ENCODE measurements at places on chromosomes 7 and 10.
A peak's percentile ranks its signal among the peaks of the same experiment; 100 is the strongest.

- DNase-seq, result no peak
Measured at GRCh38 chr10:119466076-119466475, 76.4 kb downstream of the RGS10 start.

DNA sequence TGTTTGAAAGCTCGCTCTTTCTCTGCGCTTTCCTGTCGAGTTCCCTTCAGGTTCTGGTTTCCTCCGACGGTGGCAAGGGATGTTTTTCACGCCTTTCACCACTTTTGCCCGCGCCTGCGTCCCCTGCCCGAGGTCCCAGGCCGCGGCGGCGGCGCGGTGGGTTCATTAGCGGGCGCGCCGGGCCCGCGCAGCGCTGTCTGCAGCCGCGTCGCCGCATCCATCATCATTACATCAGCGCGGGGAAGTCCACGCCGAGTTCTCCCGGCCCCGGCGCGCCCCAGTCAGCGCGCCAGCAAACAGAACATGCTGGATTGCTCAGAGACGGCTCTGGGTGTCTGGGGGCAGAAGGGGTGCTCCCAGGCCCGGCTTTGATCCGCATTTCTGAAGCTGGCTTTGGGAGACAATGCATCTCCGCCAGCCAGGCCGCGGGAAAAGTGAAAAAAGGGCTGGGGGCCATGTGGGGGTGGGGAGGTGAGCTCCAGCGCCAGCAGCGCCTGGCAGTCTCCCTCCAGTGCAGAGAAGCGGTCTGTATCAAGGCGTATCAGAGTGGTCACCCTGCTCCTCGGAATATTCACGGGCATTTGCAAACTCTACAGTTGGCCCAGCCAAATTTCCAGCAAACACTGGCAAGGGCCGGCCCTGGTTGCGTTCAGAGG, 8.9 kb downstream of the GLI3 start:
- no peak for DNase-seq

DNA sequence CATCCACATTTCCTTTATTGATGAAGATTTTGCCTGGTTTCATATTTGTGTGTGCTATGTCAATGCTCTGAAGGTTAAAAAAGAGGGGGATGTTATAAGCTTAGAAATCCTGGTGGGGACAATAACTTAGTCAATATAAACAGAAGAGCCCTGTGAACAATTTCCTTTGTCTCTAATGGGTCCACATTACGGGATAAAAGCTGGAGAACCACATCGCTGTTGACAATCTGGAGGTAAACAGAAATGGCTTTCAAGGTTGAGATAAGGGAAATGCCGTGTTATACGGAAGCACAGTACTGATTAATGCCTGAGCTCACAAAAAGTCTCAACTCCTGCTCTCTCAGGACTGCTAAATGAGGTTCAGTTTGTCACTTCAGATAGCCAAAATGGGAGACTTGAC, 16.8 kb downstream of the ASAH2 start:
- DNase-seq, result no peak

DNA sequence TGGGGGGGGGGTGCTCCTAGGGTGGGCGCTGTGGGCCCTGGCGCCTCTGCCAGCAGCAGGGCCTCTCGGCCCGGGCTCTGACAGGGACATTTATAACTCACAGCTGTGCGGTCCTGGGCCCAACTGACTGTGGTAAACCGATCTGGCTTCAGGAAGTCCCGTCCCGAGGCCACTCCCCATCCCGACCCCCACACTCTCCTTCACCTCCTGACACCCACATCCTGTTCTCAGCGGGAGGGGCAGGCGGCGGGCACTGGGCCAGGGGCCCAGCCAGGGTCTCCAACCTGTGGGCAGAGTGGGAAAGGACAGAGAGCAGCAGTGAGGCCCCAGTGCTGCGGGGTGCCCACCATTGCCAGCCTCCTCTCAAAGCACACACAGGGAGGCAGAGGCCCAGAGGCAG, 69.1 kb downstream of the ZMIZ1 start:
- DNase-seq, result no peak

- no peak for DNase-seq
Measured at GRCh38 chr10:112950714-112951358, 789 bp downstream of the TCF7L2 start.

DNA sequence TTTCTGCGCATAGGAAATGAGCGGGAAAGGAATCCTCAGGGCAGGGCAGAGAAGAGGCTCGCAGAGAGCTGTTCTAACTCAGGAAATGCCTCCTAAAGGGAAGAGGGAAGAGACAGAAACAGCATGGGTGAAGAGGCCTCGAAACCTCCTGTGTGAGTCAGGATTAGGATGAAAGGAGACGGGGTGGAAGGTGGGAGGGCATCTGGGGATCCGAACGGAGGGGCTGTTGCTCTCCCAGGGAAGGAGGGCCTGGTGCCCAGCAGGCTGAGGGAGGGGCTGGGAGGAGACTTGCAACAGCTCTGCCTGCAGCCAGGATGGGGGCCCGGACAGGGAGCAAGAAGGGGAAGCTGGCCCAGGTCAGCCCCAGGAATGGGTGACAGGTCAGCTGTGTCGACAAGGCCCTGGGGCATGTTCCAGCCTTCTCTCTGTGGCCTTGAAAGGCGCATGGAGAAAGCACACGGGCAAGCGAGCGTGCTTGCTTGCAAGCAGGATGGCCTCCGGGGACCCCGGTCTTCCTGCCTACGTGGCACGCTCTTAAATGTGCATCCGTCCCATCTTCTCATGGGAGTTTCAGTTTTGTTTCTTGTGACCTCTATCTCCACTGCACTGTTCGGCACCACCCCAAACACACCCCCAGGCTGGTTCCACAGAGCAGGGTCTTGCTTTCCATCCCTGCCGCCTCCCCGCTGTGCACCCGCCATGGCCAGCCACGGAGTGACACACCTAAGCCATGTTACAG, 63.5 kb downstream of the HIPK2 start:
- DNase-seq, result no peak

- no peak for DNase-seq
Measured at GRCh38 chr7:87316846-87317552, 28.5 kb upstream of the CROT start.

DNA sequence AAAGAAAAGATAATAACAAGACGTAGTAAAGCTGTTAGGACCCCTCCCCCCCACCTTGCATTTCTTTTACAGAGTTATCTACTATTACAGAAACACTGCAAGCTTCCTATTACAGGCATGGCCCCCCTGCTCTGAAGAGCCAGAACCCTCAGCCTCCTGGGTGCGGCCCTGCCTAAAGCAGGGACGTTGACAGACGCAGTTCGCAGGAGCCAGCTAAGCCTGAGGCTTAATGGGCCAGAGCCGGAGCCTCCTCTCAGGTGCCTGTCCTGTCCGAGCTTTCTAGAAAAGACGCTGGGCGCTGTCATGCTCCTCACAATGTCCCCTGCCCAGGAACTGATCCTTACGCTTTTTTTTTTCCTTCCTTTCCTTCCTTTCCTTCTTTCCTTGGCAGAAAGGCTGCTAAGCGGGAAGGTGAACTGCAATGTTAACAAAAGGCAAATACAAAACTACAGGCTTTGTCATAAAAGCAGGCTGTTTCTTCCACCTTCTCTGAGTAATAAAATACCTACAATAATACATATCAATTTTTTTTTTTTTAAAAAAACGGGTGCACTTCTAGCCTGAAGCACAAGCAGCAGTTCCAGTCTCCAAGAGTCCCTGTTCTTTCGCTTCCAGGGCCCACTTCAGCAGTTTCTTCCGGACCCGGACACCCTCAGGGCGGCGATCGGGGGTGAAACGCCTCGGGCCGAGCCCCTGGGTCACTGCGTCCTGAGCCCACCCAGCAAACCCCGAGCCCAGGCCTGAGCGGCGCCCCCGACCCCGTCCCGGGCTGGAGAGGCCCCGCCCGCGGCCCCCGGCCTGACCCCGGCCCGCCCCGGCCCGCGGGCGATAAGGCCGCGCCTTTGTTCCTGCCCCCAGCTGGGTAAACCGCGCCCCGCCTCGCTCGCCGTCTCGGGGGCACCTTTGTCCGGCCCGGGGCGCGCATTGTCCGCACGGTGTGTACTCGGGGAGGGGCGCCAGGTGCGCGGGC, 11.2 kb downstream of the MNX1 start:
- DNase-seq, result no peak

DNA sequence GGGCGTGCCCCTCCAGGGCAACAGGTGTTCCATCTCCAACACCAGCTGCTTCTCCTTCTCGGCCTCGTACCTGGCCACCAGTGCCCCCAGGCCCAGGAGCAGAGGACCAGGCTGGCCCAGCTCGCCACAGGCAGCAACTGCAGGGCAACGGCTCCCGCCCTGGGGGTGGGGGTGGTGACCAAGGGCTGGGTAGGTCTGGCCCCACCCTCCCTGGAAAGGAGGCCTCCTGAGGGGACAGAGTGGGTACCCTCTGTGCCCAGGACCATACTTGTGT, 22.1 kb upstream of the DRGX start:
- no peak for DNase-seq

- no peak for DNase-seq
Measured at GRCh38 chr10:10126218-10126617, 891.5 kb upstream of the CELF2 start.

GRCh38 chr7:93563584-93563983, 10.9 kb downstream of the CALCR start:
- DNase-seq, result no peak

- DNase-seq, result peak; percentile 94
Measured at GRCh38 chr7:7736671-7737070, 18.3 kb upstream of the RPA3 start.

DNA sequence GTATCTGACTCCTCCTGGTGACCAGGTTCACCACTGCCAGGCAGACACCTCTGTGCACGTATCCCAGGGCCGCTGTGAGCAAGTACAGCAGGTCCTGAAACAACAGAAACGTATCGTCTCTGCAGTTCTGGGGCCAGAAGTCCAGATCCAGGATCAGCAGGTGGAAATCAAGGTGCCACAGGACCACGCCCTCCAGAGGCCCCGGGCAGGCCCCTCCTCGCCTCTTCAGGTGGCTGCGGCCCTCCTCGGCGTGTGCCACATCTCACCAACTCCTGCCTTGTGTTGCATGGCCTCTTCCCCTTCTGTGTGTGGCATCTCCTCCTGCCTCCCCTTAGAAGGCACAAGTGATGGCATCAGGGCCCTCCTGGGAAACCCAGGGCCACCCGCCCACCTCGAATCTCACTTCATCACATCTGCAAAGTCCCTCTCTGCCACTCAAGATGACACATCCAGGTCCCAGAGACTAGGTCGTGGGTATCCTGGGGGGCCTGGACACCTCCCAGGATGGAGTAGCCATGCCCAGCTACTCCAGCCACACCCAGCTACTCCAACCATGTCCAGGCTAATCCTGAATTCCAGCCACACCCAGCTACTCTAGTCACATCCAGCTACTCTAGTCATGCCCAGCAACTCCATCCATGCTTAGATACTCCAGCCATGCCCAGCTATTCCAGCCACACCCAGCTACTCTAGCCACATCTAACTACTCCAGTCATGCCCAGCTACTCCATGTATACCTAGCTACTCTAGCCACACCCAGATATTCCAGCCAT, 52.6 kb upstream of the DNAAF5 start:
- DNase-seq, result no peak

DNA sequence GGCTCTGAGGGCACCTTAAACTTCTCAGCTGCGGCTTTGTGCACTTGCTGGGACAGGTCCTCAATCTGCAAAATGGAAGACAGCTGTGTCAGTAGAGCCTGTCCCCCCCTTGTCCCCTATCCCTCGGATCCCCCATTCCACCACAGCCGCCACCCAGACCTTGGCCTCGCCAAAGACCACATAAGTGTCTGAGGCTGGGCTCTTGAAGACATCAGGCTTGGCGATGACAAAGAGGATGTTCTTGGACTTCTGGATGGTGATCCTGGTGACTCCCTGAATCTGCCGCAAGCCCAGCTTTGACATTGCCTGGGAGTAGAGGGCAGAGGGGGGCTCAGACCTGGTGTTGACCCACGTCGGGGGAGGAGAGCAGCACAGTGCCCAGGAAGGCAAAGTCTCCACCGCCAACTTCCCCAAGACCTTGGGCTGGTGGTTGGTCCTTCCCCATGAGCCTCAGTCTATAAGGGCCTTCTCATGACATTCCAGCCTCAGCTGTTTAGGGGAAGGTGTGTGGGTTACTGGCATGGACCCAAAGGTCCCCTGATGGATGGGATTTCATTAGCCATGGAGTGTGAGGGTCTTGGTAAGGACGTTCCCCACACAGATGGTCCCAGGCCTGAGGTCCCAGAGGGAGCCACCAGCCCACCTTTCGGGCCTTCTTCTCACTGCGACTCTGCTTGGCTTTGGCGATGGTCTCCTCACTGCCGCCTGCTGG, 7.7 kb downstream of the NACAD start:
- no peak for DNase-seq

GRCh38 chr10:29623797-29624196, 11.0 kb downstream of the SVIL start:
- no peak for DNase-seq

DNA sequence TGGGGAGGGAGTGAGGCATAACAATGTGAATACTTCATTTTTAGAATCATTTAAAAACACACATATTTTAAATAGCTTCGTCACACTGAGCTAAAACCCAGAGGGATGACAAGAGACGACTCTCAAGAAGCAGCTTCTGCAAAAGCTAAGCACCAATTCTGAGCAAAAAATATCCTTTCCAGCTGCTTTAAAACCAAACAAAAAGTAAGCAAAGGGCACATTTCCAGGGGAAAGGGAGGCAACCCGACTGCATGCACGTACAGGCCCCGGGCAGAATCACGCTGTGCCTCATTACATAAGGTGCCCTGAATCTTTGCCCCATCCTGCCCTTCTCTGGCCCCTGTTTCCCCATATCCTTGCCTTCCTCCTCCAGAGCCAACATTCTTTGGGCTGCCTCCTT, 78.4 kb downstream of the DGKI start:
- no peak for DNase-seq

GRCh38 chr10:19819419-19820033, 3.3 kb downstream of the PLXDC2 start:
- no peak for DNase-seq

- no peak for DNase-seq
Measured at GRCh38 chr10:52313933-52314821, at the start of gene DKK1. Gene DKK1 (plus strand): TSS chr10:52314281. CDS start chr10:52314435, 154 bp downstream.

DNA sequence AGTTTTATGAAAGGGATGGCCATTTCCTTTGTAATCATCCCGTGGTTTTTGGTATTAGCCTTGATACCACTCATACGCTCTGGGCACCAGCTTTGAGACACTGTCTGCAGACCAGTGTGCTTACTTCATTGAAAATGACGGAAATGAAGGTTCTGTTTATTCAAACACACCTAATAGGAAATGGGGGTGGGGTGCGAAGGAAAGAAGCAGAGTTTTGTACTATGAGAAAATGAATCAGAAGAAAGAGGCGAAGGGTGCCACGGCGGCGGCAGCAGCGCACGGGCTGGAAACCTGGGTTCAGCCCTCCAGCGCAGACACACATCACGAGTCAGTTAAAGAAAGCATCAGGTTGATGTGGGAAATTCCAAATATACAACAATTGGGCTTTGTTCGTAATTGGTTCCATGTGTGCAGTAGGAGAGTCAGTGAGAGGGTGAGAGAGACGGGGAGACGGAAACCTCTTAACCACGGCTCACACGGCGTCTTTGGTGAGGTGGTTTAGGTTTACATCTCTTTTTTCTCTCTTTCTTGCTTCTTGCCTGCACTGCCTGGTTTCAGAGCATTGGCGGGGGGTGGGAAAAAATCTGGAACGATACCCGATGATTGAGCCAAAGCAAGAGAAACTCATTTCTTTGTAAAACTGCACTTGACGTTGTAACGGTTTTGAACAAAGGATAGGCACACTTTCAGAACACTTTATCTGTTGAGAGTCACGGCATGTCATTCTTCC, 321.2 kb downstream of the FRMD4A start:
- DNase-seq, result no peak
